ENCODE measurements at places on chromosomes 1 and 21.

DNA sequence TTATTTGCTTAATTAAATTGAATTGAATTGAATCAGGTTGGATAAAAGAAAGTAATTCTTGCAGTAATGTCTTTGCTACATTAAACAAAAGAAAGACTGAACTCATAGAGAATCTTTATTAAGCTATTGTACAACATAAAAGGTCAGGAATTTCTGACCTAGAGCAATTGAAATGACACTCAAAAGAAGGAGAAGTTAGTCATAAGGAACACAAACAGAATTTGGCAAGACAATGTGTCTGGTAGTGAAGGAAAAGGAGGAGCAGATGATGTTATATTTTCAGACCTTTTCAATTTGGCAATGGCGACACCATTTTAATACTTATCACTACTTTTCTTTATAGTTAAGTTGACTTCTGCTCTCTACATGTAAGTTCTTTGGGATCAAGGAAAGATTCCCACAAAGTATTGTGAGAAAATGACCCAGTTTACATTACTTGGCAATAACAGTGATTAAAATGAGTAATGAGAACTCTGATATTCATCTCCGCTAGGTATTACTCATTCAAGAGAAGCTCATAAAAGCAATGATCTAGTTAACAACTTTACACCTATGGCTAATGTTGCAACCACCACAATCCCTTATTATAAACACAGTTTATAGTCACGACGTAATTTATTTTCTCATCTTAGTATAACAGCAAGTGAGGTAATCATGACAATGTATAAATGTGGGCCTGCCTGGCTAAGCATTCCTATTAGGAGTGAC lies 14.7 kb upstream of the KRTAP21-1 start:
- no peak for DNase-seq

DNA sequence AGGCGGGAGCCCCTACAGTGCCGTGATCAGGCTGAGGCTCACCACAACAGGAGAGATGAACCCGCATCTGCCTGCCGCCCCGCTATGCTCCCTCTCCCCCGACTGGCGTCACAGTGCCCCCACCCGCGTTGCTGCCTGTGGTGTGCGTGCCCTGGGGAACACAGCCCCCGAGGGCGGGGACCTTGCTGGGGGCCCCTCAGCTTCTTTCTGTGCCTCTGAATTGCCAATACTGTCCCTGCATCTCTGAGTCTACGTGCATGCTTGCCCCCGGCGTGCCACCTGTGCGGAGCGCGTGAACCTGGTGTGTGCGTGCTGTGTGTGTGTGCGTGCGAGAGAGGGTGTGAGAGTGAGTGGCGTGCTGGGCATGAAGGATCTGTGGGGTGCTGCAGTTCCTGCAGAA lies 10.3 kb downstream of the PARS2 start:
- DNase-seq, result no peak

- DNase-seq, result no peak
Measured at GRCh38 chr1:67166196-67166595, at the start of gene IL23R. IL23R (plus strand) TSS chr1:67166454; CDS start chr1:67168121, 1,667 bp downstream.

GRCh38 chr1:213419401-213420030 lies 368.5 kb downstream of the RPS6KC1 start:
- no peak for DNase-seq

DNA sequence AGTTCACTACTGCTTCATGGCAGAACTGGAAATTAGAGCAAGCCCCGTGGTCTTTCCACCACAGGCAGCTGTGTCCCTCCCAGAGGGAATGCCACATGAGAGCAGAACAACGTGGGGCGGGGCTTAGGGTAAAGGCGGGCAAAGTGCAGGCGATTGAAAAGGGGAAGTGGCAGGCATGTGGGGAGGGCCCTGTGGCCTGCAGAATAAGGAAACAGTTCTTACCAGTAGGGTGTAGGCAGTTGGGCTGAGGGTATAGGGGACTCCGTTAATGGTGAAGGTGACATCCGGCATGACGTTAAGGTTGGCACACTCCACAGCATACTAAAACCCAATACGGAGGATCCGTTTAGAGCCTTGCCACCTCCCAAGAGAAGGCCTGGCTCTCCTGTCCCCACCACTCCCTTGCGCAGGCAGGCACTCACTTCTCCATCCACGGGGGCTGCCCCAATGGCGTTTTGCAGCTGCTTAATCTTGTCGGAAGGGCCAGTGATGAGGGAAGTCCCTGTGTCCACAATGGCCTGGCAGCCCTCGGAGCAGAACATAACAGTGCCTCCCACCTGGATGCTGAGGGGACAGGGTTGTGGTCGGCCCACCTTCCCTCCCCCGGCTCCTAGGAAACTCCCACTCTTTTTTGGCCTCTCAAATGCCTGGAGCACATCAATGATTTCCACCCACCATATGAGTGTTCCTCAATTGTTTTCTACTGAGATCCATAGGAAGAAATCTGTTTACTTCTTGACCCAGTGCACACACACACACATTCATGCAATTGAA lies 9.1 kb upstream of the RAB7B start:
- no peak for DNase-seq

DNA sequence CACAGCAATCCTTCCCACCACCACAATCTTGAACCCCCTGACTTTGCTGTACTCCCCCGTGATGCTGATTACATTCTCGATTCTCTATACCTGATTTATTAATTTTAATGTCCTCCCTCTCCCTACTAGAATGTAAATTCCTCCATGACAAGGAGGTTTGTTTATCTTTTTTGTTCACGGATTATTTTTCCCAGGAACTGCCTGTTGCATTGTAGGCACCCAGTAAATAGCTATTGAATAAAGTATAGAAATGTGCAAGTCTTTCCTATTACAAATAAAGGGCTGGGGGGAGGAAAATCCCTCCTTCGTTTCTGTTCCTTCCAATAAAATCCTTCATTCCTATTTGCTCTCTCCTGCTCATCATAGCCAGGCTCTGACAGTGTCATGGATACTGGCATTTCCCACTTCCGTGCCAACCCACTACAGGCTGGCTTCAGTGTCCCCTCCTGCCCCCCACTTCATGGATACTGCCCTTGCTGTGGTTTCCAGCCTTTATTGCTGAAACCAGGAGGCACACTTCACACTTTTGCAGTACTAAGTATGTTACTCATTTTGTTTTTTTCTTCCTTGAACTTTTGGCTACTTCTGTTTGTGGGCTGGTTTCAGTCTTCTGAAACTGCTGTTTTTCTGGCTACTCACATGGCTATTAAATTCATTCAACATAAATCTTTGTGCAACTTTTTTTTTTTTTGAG lies 7.5 kb downstream of the KIF1B start:
- no peak for DNase-seq

DNA sequence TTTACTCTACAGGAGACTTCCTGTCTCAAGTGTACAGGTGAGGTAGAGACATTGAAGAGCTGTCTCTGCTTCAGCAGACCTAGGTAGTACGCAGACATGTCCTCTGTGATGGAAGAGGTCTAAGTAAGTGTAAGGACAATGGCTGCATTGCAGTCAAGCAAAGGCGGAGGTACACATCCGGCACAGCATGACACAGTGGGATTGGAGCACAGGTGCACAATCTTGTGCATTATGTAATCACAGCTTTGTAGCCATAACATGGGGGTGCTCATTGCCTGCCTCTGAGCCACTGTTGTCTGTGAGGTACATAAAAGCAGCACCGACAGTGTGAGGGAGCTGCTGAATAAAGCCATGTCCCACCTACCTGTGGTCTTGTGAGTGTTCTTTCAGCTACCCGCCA lies 66.4 kb upstream of the CCDC190 start:
- no peak for DNase-seq

DNA sequence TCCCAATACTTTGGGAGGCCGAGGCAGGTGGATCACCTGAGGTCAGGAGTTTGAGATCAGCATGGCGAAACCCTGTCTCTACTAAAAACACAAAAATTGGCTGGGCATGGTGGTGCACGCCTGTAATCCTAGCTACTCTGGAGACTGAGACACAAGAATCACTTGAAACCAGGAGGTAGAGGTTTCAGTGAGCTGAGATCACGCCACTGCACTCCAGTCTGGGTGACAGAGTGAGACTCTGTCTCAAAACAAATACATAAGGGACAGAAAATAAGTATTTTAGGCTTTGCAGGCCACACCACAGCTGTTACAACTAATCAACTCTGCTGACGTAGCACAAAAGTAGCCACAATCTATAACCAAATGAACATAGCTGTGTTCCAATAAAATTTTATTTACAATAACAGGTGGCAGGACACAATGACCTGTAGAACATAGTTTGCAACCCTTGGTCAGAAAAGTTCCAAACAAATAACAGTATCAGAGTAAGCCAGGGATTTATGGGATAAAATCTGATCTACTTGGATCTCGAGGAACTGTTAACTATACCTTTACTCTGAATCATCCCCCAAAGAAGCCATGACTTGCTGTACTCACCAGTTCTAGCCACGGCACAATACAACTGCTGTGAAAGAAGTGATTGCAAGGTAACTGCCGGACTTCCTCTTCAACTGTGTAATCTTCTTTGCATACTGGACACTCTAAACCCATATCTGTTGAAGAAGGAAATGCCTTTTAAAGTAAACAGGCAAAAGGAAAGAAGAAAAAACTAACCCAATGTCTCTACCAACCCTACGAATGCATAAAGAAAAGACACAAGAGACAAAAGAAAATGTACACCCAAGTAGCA lies 28.3 kb downstream of the CD160 start:
- DNase-seq, result no peak

DNA sequence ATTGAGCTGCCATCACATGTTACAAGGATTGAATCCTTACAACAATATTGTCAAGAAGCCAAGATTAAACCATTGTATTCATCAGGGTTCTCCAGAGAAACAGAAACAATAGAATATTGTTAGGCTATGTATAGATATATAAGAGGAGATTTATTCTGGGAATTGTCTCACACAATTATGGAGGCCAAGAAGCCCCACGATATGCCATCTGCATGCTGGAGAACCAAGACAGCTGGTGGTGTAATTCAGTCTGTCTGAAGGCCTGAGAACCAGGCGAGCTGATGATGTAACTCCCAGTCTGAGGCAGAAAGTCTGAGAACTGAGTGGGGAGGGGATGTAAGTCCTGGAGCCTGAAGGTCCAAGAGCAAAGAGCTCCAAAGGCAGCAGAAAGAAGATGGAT lies 14.5 kb upstream of the TTF2 start:
- DNase-seq, result no peak

GRCh38 chr1:240555524-240555923 lies 56.4 kb downstream of the GREM2 start:
- no peak for DNase-seq

DNA sequence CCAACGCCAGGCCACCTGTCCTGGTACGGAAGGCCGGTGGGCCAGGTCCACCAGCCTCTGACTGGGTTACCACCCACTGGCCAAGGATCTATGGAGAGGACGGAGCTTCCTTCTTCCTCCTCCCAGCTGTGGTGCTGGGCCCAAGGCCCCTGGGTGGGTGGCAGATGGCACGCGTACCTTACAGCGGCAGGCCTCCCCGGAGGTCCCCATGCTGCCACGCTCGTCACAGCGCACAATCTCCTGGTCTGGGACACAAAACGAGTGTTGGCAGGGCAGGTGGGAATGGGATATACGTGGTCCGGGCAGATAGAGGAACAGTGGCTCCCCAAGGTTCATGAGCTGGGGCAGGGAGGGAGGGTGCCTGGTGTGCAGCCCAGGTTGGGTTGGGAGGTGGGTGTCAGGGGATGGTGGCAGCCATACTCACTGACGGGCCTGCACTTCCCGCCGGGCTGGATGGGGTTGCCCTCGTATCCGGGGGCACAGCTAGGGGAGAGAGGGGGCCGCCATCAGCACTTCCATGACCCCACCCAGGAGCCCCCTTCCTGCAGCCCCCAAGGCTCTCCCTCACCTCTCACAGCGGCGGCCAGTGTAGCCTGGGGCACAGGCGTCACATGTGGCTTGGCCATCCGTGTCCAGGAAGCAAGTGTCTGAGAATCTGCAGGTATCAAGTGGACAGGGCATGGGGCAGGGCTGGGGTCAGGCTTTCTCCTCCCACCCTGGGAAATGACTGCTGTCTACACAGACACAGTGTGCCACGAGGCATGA lies 58.9 kb downstream of the HSPG2 start:
- DNase-seq, result no peak

DNA sequence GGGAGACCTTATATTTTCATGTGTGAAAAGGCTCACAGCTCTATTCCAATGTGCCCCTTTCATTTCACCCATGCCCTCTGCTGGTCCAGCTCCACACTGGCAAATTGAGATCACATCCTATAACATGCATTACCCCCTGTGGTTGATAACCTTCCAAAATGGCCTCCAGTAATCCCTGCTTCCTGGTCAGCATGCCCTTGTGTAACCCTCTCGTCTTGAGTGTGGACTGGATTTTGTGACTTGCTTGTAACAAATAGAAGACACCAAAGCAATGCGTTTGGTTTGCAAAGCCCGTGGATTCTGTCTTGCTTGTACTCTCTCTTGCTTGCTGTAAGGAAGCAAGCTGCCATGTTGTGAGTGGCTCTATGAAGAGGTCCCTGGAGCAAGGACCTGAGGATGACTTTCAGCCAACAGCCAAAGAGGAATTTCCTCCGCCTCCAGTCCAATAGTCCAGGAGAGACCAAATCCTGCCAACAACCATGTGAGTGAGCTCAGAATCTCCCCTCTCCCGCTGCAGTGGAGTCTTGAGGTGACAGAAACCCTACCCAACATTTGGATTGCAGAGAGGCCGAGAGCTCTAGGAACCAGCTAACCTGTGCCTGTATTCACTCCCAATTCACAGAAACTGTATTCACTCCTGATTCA lies 17.4 kb downstream of the KCNA10 start:
- no peak for DNase-seq

DNA sequence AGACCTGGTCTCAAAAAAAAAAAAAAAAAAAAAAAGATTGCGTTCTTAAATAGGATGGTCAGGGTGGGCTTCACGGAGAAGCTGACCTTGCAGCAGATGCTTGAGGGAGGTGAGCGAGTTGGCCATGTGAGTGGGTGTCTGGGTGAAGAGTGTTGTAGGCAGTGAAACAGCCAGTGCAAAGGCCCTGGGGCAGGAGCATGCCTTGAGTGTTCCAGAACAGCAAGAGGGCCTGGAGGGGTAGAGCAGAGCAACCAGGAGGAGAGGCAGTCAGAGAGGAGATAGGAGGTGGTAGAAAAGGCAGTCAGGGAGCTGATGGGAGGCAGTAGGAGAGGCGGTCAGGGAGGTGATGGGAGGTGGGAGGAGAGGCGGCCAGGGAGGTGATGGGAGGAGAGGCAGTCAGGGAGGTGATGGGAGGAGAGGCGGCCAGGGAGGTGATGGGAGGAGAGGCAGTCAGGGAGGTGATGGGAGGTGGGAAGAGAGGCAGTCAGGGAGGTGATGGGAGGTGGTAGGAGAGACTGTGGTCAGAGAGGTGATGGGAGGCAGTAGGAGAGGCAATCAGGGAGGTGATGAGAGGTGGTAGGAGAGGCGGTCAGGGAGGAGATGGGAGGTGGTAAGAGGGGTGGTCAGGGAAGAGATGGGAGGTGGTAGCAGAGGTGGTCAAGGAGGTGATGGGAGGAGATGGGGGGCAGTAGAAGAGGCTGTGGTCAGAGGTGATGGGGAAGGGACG lies 20.2 kb upstream of the PADI6 start:
- no peak for DNase-seq

DNA sequence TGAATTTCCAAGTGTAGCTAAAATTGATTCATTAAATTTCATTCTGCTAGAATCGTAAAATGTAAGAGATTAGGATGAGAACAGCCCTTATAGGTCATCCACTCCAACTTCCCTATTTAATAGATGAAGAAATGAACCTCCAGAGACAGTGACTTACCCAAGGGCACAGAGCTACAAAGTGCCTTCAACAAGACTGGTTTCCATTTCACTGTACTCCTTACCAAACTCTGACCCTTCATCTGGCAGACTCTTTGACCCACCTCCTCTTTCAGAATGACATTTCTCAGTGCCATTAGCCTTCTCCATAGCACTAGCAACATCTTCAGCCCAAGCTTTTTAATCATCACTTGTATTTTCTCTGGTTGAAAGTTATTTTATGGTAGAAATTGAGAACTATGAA lies 161.3 kb downstream of the NEK7 start:
- DNase-seq, result no peak
